Astrocyte of the spinal cord (primary cell): ENCODE measurements at places on chromosomes 16 and 17.

GRCh38 chr17:18236494-18236893 is 11.1 kb downstream of the LLGL1 start:
- no peak for DNase-seq

GRCh38 chr16:82917886-82918595 is 291.3 kb downstream of the CDH13 start:
- DNase-seq = no peak

DNA sequence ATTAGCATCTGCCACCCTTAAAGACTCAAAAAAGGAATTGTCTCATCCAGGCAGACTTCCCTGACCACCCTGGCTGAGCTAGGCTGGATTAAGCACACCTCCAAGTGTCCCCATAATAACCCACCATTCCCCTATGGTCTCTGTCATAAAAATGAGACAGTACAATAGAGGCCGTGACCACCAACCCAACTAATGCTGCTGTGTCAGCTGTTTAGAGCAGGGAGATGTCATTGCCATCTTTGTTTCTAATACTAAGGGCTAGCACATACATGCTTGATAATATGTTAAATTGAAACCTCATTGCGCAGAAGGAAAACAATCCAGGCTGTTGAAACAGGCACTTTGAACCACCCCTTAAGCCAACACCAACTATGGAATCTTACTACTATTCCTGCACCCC is 7.2 kb upstream of the ADAMTS18 start:
- DNase-seq = no peak

DNA sequence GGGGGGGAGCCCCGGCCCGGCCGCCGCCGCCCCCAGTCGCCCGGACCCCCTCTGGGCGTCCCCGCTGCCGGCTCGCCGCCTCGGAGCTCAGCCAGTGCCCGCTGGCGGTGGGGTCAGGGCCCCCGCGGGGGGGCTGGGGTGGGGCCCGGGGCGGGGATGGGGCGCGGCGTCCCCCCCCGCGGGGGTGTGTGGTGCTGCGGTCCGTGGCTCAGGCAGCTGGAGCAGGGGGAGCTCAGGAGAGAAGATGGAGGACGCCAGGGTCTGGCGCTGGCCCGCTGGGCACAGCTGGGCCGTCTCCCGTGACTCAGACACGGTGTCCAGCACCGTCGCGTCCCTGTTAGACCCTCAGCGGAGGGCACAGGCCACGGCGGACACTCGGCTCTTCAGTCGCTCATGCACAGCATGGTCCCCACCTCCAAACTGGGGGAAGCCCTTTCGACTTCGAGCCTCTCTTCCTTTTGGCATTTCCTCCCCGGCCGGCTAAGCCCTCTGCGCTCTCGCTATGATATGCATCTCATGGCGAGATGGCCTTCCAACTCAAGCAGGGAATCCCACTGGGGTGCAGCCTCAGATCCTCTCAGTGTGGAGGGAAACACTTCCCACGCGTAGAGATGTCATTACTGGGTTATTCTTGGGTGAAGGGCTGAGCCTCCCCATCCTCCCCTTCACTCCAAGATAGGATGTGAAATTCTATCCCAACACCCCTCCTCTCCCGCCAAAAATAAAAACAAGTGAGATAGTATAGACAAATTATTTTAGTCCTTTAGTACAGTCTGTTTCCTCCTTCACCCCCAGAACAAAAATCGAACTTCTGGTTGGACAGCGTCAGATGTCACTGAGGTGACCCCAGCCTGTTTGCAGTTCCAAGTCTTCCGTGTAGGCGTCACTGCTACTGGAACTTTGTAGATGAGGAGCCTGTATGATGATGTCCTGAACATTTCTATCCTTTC is 522 bp upstream of the VEZF1 start:
- DNase-seq = peak; percentile 74

- DNase-seq = no peak
Observed at GRCh38 chr16:89552913-89553312, 7.6 kb upstream of the RPL13 start.

DNA sequence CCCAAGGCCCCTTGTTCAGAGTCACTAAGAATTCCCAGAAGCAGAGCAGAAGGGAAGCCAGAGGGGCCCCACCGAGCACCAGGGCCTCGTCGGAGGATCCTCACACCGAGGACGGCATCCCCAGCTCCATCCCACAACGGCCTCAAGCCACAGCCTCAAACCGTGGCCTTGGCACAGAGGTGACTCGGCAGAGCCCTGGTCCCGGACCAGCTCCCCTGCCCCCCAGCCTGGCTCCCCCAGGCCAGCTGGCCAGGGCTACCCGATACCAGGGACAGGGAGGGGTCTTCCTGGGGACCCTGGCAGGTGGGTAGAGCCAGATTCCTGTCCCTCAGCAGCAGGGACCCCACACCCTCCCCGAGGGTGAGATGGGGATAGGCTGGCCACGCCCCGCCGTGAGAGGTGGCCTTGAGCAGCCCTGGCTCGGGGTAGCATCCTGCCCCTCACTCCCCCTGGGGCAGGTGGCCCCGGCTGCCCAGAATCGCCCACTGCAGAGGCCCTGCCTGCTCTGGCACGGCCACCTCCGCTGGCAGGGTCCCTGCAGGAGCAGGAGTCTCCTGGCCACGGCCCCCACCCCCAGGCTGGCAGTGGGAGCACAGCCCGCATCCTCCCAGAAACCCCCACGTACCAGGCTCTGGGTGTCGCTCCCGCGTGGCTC is 5.6 kb upstream of the PVALEF start:
- no peak for DNase-seq

GRCh38 chr17:67198131-67198530 is 46.9 kb downstream of the HELZ start:
- DNase-seq = no peak
